ENCODE measurements at places on chromosomes 5 and 9.

GRCh38 chr5:168015506-168015905 lies 275.9 kb upstream of the WWC1 start:
- peak; percentile 82 for DNase-seq

- no peak for DNase-seq
Measured at GRCh38 chr5:156322666-156323065, 4.3 kb upstream of the SGCD start.

DNA sequence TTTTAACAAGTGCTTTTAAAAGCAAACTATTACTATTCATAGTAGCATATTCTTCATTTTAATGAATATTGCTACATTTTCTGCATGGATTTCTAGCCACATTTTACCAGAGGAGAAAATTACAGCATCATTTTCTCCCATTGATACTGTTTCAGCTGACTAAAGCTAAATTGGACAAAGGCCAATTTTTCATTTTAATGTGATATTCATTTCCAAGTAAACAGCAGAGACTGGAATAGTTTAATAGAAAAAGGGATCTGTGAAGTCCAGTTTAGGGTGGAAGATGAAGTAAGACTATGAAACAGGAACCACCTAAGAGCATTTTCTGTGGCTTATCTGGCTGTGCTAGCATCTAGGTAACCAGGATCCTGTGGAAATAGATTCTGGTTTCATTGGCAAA lies 128.1 kb downstream of the GIN1 start:
- no peak for DNase-seq

DNA sequence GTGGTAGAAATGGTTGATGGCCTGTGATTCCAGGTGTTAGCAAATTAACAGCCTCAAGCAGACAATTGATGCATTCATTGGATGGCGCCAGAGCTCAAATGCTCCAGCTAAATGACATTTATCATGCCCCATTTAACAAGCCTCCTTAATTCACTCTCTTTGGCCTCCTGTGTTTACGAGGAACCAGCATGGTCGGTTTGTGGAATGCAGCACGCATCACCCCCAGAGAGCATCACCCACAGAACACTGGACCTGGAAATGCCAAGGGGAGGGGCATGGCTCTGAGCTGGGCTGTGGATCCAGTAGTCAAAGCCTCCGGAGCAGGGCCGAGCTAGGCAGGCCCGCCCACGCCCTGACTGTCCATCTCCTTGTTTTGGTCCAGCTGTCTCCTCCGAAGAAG lies 434.0 kb downstream of the GADD45G start:
- no peak for DNase-seq

DNA sequence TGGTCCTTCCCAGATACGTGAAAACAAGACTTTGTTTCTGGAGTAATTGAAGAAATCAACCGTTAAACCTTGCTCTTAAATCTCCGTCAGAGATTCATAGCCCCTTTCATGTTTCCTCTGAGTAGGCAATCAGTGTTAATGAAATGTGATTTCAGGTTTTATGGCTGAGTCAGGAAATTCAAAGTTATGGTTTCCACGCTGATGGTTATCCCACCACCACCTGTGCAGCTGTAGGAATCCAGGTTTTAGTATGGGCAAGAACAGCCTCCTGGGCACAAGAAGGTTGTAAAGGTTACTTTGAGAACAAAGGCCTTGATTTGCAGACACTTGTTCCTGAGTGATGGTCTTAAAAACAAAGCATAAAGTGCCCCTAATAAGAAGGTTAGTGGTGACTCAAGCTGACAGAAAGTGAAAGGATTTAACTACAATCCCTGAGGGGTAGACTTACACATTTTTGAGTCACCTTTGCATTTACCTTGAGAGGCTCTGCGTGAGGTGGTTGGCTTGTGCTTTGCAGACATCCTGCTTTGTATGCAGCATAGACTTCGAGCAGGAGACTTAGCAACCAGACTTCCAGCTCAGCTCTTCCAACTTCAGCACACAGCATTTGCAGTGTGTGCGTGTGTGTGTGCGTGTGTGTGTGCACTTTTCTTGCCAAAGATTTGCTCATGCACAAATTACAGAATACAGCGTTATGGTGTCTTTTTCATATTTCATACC lies 159.6 kb downstream of the TLE4 start:
- no peak for DNase-seq

DNA sequence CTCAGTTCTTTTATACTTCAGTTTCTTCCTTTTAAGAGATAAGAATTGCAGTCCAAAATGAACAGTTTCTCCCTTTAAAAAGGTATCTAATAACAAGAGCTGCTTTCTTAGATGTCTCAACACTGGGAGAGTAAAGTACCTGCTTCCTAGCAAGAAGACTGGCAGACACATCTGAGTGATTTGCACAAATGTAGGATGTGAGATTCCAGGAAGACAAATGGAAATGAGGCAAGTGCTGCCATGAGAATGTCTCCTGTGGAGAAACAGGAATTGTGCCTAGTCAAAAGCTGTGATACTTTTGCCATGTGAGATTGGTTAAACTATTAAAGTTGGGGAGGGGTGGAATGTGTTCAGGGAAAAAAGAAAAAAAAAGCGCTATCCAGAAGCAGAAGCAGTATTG lies 159.1 kb downstream of the HTR1A start:
- DNase-seq: no peak

DNA sequence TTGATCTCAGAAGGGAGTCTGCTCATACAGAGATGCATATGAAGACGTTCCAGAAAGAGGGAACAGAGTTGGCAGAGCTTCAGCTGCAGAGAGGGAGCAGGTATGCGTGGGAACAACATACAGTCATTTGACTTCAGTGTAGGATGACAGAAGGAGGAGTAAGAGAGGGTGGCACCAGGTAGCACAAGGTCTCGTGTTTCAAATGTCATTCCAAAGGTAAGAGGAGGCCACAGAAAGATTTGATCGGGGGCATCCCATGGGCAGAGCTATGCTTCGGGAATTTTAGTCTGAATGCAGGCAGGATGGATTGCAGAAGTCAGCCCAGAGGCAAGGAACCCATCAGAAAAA lies 367.1 kb downstream of the CDK5RAP2 start:
- no peak for DNase-seq

GRCh38 chr9:3292311-3292710 lies 233.5 kb downstream of the RFX3 start:
- DNase-seq: no peak

GRCh38 chr9:37998881-37999587 lies 70.0 kb downstream of the SHB start:
- no peak for DNase-seq

GRCh38 chr9:128099231-128099931 lies 28.1 kb downstream of the PTGES2 start:
- DNase-seq: peak; percentile 26

DNA sequence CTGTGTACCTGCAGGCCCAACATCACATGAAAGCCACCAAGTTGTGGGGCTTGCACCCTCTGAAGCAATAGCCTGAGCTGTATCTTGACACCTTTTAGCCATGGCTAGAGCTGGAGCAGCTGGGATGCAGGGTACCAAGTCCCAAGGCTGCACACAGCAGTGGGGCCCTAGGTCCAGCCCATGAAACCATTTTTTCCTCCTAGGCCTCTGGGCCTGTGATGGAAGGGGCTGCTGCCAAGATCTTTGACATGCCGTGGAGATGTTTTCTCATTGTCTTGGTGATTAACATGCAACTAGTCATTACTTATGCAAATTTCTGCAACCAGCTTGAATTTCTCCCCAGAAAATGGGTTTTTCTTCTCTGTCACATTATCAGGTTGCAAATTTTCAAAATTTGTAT lies 387.2 kb upstream of the RIOK2 start:
- DNase-seq: no peak

- DNase-seq: no peak
Measured at GRCh38 chr9:1535599-1535998, 479.5 kb upstream of the SMARCA2 start.

DNA sequence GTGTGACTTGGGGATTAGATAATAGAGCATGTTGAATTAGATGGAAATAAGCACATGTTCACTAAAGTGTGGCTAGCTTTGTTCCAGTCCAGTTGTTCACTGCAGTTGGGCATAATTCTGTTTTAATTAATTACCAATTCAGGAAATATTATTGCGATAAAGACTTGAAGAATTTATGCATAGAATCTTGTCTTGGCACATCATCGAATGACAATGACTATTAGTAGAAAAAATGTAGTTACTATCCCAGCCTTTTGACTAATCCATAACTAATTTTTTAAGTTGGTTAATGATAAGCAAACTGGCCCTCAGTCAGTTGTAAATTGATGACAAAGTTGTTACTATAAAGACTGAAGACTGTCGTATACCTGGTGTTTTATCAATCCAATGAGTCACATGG lies 10.5 kb downstream of the LNPEP start:
- no peak for DNase-seq

GRCh38 chr9:23826120-23826629 lies at the start of gene ELAVL2:
Gene ELAVL2, minus strand, starts transcription at chr9:23826240. Its CDS starts 64,006 bp downstream, at chr9:23762234.
- peak; percentile 90 for DNase-seq

- DNase-seq: no peak
Measured at GRCh38 chr9:87350915-87351314, 146.8 kb upstream of the DAPK1 start.

DNA sequence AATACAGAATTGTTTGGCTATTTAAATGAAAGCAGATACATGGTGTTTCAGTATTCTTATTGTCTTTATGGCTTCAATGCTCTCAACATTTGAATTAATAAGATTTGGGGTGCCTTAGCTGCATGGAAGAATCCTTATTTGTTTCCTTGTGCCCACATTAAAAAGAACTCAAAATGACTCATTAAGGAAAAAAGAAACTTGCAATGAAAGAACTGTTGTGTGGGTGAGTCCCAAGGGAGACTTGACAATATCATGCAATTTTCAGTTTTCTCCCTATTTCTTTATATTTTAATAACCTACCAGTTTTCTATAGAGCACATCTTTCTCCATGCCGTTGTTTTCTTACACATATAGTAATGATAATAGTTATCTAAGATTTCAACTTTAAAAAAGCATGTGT lies 404.0 kb downstream of the PDE4D start:
- no peak for DNase-seq

DNA sequence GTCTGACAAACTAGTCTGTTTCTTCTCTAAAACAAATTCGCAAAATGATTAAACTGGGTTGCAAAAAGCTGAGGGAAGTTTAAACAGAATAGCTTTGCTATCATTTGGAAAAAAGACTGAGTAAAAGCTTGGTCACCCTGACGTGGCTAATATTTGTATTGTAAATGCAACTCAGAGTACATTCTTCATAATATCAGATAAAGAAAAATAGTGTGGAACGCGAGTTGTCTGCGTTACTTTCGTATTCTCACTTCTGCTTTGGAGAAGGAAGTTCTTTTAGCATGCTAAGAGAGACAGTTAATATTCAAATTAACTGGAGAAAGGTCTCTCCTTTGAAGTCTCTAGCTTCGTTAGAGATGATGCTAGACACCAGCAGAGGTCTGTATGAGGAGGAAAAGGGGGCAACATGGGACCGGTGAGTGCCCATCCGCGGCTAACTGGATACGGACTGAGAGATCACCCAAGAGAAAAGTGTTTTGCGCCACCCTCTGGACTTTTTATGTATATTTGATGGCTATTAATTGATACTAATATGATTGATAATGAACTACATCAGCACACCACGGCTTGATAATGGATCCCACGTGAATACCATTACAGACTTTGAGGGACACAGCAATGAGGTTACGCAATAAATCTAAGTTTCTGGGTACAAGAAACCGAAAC lies 2.9 kb upstream of the CNTRL start:
- peak; percentile 44 for DNase-seq

DNA sequence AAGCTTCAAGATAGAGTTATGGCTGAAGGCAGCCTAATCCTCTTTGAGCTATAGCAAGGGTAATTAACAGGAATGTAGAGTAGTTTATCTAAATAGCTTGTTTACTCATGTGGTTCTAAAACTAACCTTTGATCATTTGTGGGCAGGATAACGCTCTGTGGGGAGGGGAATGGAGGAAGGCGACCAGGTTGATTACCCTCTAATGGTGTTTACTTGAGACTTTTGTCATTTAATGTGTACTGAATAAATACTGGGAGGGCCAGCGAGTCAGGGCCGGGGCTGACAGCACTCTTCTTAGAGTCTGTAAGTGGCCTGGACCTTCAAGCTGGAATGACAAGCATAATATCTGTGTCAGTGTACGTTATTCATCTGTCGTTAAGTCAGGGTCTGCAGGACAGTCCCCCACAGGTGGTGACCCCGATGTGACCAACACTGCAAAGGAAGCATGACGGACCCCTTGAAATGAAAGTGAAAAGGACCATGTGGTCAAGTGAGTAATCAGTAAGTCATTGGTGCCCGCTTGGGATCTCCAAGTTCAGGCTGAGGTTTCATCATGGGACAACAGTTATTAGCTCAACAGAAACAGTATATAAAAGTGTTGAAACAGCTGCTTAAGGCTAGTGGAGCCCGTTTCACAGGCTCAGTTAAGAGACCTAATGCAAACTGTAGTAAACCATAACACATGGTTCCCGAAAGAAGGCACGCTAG lies 162.6 kb downstream of the CPLANE1 start:
- DNase-seq: no peak

DNA sequence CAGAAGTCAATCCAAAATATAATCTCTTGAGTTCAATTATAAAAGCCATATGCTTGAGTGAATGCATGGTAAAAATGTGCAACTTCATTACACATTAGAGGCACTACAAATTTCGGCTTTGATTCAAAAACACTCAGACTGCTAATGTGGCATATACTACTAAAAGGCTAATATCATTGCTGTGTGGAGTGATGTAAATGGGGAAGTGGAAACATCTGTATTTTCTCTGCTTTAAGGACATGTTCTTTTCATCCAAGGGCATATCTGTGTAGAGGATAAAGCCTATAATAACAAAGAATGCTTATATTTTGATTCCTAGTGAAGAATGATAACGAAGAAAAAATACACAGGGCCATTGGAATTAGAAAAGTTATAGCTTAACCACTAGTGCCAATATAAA lies 643.9 kb upstream of the ZNF608 start:
- no peak for DNase-seq

- no peak for DNase-seq
Measured at GRCh38 chr9:68731857-68732256, 26.8 kb downstream of the PIP5K1B start.

DNA sequence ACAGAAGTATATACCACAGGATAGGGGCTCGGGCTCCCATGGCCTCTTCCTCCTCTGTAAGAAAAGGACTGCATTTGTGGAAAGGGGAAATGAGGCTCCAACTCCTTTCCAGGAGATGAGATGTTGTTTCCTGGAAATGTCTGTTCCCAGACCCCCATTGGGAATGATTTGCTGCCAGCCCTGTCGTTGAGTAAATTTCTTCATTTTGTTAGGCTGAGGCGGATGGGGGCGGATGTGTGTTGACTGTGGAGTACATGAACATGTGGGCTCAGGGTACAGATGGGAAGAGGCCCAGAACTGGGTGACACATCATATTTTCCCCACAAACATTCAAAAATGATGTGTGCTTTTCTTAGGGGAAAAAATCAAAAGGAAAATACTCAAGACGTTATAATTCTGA lies 28.8 kb upstream of the TNFAIP8 start:
- peak; percentile 64 for DNase-seq
